ENCODE measurements at places on chromosomes 2 and 18.

GRCh38 chr2:48874282-48874681 is 118.8 kb upstream of the LHCGR start:
- DNase-seq, result no peak

GRCh38 chr2:3741396-3741795 is 38.0 kb downstream of the DCDC2C start:
- no peak for DNase-seq

- no peak for DNase-seq
These were observed 29.6 kb upstream of the IL1R1 start for GRCh38 chr2:102112692-102113665.

- no peak for DNase-seq
These were observed 434.9 kb downstream of the MBD2 start for GRCh38 chr18:53789376-53790247.

GRCh38 chr2:98381494-98381893 is 35.2 kb downstream of the CNGA3 start:
- DNase-seq, result no peak

DNA sequence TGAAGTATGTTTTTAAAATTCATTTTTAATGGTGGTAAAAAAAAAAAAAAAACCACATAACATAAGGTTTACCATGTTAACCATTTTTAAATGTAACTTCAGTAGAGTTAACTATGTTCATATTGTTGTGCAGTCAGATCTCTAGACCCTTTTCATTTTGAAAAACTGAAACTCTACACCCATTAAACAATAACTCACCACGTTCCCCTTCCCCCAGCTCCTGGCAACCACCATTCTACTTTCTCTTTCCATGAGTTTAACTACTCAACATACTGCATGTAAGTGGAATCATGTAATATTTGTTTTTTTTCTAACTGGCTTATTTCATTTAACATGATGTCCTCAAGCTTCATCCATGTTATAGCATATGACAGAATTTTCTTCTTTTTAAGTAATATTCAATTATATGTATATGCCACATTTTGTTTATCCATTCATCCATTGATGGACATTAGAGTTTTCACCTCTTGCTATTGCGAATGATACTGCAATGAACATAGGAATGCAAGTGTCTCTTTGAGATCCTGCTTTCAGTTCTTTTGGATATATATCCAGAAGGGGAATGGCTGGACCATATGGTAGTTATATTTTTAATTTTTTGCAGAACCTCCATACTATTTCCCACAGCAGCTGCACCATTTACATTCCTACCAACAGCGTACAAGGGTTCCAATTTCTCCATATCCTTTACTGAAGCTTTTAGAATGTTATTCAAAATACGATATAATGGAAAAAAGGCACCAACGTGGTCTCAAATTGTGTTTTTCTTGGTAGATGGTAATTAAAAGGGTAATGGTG is 91.0 kb downstream of the SPTBN1 start:
- no peak for DNase-seq

DNA sequence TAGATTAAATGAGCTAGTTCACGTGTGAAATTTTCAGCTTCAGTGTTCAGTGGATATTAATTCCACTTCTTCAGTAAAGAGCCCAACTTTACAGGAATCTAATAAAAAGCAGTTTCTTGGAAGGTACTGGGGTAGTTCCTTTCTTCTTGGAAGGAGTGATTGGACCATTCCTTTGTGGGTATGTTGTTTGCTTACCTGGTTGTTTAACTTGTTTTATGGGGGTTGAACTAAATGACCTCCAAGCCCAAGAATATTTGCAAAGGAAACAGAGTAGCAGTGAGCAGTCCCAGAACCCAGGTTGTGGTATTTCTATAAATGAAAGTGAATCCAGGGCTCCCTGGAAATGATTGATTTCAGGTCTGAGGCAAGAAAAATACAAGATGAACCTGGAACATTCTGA is 31.4 kb downstream of the KCNJ13 start:
- DNase-seq, result no peak

DNA sequence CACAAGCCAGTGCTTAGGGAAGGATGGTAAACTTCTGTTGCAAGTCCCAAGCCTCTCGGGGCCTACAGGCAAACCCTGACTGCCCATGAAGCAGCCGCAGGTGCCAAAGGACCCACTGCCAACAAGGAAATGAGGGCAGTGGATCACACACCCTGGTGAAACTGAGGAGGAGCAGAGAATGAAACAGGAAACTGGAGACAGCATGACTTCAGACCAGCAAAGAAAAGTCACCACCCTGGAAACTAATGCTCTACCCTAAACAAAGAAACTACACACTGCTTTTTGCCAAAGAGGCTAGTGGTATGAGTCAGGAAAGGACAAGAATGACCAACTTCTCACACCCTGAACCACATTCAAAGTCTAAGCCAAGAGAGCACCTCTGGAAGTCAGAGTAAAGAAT is 97.2 kb downstream of the MYO5B start:
- DNase-seq, result no peak

GRCh38 chr2:44705356-44705755 is 236.1 kb upstream of the SIX3 start:
- DNase-seq, result no peak

- DNase-seq, result peak; percentile 74
These were observed 413.7 kb upstream of the FAM98A start for GRCh38 chr2:34012715-34013302.

- no peak for DNase-seq
These were observed 815.5 kb downstream of the EPHA4 start for GRCh38 chr2:220756653-220757052.

GRCh38 chr2:120029672-120030640 is 17.1 kb downstream of the EPB41L5 start:
- DNase-seq, result no peak

GRCh38 chr18:74184875-74185274 is 36.6 kb downstream of the TIMM21 start:
- DNase-seq, result no peak

- peak; percentile 21 for DNase-seq
These were observed 193.4 kb downstream of the CCDC102B start for GRCh38 chr18:68991286-68991685.

- no peak for DNase-seq
These were observed 209.6 kb downstream of the SLC8A1 start for GRCh38 chr2:40242315-40242714.

- DNase-seq, result no peak
These were observed 820.0 kb downstream of the CPS1 start for GRCh38 chr2:211376410-211376809.

- DNase-seq, result no peak
These were observed 8.4 kb upstream of the PRKCE start for GRCh38 chr2:45643095-45643494.

DNA sequence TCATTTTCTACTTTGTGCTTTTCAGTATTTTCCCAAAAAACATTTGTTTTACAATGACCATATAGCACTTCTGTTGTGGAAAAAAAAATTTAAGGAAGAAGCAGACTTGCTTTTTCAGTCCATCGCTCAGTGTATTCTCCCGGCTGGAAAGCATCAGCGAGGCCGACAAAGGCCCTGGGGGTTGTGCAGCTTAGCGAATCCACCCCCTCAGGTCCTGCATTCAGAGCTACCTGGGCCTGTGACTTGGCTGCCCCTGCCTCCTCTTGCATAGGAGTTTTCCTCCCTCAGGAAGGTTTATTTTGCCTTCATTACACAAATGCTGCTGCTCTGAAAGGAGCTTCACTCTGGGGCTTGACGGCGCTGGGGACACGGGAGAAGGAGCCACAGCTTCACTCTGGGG is 244.4 kb upstream of the MGAT5 start:
- no peak for DNase-seq

- no peak for DNase-seq
These were observed 568.3 kb upstream of the MEX3C start for GRCh38 chr18:51765606-51766360.

DNA sequence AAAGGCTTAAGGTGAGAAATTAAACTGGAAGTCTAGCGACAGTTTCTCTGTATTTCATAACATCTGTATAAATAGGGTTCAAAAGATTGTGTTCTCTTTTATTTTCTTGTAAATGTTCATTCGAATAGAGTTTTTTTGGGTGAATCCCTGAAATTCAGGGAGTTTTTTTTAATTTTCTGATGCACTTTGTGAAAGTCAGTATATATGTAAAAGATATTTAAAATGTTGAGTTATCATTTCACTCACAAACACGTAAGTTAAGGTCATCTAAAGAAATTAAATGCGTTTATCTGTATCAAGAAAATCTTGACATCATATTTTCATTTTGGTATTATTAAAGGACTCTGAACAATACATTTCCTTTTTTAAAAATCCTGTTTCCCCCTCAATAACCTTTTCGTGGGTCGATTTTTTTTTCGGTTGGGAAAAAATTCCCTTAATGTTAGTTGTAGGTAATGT is 3.4 kb downstream of the SP9 start:
- no peak for DNase-seq

DNA sequence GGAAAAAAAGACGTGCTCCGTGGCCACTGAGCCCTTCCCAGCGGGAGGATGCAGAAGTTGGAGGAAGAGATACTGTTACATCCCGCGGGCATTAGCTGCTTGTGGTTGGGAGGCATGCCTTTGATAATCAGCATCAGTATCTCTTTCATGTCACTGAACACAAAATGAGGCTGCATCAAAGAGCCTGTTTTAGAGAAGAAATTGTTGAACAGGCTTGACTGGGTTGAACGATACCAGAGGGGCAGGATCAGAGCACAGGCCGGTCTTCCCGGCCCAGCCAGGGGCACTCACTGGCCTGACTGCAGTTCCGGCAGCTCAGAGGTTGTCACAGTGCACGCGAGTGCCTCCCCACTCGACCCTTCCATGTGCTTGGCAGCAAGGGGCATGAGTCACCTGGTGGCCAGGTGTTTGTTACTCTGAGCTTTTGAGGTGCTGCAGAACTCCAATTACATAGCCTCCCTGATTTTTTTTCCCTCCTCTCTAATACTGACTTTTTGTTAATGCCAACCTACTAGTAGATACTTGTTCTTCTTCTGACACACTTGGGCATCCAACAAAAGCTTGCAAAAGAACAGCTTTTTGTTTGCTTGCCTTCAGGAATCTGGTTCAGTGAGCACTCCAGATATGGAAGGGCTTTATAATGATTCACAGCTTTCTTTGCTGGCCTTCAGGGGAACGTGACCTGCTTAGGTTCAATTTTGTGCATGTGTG is 121.6 kb downstream of the VAPA start:
- no peak for DNase-seq

- DNase-seq, result no peak
These were observed 80.4 kb downstream of the CTAGE1 start for GRCh38 chr18:22337306-22337705.

- no peak for DNase-seq
These were observed 18.7 kb upstream of the RASGRP3 start for GRCh38 chr2:33457556-33458247.

- no peak for DNase-seq
These were observed 232.9 kb upstream of the SIX3 start for GRCh38 chr2:44708661-44709000.

DNA sequence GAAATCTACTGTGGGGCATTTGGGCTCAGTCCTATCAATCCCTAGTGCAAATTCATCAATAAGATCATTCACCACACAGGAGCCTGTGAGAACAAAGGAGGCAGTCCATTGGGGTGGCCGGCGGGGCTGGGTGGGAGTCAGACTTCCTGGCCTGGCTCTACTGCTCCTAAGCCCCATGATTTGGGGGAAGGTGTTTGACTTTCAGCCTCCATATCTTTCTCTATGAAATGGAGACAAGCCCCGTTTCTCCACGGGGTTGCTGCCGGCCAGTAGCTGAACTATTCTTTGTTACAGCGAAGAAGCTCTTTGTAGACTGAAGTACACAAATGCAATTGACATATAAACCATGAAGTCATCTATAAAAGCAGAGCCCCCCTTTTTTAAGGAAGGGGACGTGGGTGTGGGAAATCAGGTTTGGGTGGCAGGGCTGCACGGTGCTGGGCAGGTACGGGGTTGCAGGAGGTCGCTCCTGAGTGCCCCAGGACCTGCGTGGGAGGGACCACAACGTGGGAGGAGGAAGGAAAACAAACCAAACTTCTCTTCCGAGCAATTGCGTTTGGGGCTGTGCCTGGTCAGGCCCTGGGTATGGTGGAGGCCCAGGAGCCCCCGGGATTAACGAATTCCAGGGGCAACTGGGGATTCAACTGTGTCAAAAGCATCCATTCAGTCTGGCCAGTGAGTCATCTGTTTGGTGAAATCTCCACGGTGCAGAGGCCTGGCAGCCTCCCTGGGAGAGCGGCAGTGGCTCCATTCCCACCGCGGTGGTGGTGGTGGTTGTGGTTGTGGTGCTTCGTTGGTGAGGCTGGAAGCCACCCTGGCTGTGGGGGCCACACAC is 18.2 kb downstream of the FBLN7 start:
- no peak for DNase-seq

GRCh38 chr2:14960686-14961324 is 328.3 kb downstream of the LRATD1 start:
- DNase-seq, result no peak

DNA sequence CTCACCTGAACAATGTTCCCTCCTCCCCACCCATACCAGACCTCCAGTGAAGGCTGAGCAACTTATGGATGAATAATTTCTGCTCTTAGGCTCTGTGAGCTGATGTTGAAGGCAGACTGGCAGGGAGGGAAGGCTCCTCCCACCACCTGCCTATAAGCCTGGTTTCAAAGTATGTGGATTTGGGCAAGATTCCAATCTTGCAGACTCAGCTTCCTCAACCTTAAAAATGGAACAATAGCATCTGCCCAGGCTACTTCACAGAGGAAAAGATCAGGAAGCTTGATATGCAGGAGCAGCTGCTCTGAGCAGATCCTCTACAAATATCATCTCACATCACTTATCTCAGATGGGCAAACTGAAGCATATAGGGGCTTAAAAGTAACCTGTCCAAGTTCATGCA is 112.2 kb downstream of the ZFP36L2 start:
- no peak for DNase-seq

- DNase-seq, result no peak
These were observed 136.2 kb upstream of the ARHGAP28 start for GRCh38 chr18:6593142-6593885.

DNA sequence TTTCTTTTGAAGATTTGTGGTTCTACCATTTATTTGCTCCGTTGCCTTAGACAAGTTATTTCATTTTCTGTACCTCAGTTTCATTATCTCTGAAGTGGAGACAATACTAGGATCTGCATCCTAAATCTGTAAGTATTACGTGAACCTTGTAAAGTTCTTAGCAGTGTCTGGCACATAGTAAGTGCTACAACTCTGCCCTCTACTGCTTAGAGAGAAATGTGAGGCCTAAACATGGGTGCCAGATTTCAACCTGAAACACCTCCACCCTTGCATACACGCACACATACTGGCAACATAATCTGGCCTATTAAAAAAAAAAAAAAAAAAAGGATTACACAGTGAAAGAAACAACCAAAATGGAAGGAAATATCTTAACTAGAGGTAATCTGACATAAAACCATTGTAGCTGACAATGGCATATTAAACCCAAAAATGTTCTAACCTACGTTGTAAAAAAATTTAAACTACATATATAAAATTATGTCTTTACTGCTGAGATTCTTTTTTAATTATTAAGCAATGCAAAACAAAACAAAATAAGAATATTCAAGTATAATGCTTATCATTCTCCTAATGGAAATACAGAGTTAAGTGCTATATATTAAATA is 132.6 kb downstream of the MAP2 start:
- DNase-seq, result no peak

- no peak for DNase-seq
These were observed 296.3 kb downstream of the TNS1 start for GRCh38 chr2:217706513-217706912.
